Cardiac muscle cell (in vitro differentiated cells and primary cell): ENCODE measurements at places on chromosomes 7 and 10.

- DNase-seq: no peak
These were observed 159.2 kb upstream of the PLXNA4 start for GRCh38 chr7:132735476-132735875.

DNA sequence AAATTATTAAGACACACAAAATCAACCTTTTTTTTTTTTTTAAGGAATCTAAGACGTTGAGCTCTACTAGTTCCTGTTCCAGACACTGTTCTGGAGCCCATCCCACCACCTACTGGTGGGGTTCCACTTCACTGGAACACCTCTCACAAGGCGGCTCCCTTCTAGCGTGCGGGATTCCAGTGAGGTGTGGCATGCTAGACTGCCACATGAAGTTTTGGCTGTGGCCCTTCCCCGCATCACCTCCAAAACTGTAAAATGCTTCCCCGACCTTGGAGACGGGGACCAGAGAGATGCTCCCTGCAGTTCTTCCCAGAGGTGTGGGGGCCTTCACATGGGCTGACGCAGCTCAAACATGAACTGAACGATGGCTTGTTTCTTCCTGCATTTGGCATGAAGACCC is 12.6 kb downstream of the FAM53B start:
- no peak for DNase-seq

- DNase-seq: no peak
These were observed 60.5 kb downstream of the GATA3 start for GRCh38 chr10:8114741-8115617.

DNA sequence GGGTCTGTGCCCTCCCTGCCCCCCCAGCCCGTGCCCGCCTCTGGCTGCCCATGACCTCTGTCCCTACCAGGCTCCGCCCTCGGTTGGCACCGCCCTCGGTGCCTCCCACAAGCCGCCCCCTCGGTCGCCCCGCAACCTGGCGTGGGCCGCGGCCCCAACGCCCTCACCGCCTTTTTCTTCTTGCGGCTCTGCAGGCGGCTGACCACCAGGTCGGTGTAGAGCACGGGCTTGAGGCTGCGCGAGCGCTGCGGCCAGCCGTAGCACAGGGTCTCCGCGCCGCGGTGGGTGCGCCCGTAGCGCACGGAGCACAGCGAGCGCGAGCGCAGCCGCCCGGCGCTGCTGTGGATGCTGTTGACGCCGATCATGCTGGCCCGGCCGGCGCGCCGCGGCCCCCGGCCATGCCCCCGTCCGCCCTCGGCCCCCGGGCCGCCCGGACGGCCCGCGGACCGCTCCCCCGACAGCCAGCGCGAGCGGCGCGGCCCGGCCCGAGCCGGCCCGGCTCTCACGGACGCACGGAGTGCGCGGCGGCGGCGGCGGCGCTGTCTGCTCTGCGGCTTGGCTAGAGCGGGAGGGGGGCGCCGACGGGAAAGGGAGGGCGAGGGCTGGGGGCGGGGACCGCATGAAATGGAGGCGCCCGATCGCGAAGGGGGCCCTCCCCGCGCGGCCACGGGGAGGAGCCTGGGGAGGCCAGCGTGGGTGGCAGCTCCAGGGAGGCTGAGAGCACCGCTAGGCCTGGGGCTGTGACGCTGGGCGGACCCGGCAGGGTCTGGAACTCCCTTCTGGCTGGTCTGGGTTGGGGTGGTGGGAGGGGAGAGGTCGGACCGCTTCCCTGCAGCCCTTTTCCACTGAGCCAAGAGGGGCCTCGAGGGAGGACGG is 9.6 kb downstream of the PSD start:
- peak; percentile 77 for DNase-seq

GRCh38 chr10:132158122-132158741 is 28.5 kb upstream of the DPYSL4 start:
- DNase-seq: no peak

GRCh38 chr7:147423875-147424274 is 1166.7 kb upstream of the C7orf33 start:
- no peak for DNase-seq

- no peak for DNase-seq
These were observed 478.5 kb downstream of the RPS24 start for GRCh38 chr10:78512205-78512550.
